Esophagus muscularis mucosa (tissue), 4 donors: ENCODE measurements at places on chromosomes 2 and 18. TPM values are rescaled to one million over a fixed set of nuclear protein-coding genes. Genes with fewer than 3 reads are reported as not detected.

Gene RAB31
- 119 TPM for total RNA-seq

DNA sequence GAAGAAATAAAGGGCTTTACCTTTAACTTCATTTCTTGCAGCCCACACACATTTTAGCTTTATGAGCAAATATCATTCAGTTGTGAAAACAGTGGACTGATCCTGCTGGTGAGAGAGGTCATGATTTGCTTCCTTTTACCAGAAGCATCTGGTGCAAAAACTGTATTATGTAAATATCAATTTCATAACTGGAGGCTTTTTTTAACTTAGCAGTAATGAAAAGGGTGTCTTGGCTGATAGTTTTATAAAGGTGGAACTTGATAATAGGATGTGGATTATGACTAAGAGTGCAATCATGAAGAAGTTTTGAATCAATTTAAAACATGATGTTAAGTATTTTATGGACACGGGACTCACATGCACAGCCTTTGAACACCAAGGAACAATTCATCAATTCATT lies 304.4 kb downstream of the GULP1 start:
- no peak overlapping the region for H3K4me3 ChIP-seq
- no peak for DNase-seq
- no peaks in the 10 kb centered on the region for H3K27me3 ChIP-seq
- H3K36me3 ChIP-seq = no peaks in the 10 kb centered on the region
- H3K4me1 ChIP-seq = peaks cover 25% of the 10 kb centered on the region

DNA sequence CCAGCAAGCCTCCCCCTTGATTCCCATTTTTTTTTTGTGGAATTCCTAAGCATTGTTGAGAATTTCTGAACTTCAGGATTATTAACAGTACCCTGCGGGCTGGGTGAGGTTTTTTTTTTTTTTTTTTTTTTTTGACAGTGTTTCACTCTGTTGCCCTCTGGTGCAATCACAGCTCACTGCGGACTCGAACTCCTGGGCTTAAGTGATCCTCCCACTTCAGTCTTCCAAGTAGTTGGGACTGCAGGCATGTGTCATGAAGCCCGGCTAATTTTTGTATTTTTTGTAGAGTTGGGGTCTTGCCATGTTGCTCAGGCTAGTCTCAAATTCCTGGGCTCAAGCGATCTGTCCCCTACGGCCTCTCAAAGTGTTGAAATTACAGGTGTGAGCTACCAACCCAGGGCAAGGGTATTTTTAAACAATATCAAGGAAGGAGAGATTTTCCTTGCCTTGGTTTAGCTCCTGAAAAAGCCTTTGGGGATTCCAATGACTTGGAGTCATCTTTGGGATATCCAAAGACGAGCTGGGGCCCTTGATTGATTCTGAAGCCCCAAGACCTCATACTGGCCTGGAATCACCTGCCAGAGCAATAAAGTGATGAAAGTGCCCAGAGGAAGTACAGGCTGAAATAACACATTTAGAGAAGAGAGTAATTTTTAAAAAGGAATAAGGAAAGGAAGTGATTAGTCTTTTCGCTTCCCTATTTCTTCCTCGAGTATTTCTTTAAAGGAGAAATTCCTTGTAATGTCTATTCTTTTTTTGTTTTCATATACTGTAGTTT lies 240.2 kb downstream of the TGIF1 start:
- no peak overlapping the region for H3K27ac ChIP-seq
- no peak overlapping the region for H3K4me3 ChIP-seq
- DNase-seq = peak; percentile 64
- no peaks in the 10 kb centered on the region for H3K27me3 ChIP-seq

DNA sequence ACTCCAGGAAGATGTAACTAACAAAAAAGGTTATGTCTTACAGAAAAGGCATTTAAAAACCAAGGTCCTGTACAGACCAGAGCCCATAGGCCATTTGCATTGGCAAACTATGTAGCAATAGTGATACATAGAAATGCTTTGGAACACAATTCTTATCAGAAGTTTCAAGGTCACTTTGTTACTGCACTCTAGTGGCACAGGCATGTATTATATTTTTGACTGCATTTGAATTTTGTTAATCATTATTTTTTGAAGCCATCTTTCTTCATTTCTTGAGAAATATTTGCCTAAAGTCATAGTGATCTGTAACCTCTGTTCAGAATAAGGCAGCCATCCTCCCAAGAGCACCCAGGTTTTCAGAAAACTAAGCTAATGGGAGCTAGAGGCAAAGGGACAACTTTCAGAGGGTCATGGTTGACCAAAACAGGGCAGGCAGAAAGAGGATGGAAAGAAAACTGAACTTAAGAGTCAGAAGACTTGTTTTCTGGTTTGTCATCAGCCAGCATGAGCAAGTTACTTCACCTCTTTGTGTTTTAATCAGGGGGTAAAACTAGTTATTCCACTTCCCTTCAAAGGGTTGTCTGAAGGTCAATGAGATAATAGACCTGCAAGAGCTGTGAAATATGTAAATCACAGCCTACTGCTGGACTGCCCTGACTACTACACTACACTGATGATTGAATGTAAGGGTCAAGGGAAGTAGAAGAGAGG lies 41.5 kb downstream of the SLC38A11 start:
- no peak overlapping the region for H3K4me3 ChIP-seq
- no peak overlapping the region for H3K27ac ChIP-seq
- peaks cover 32% of the 10 kb centered on the region for H3K4me1 ChIP-seq
- no peak for DNase-seq

Gene ARHGAP28
- total RNA-seq = 1.7 TPM
